Lower leg skin (tissue), 4 donors: ENCODE measurements at places on chromosomes 12 and 14. TPM values are rescaled to one million over a fixed set of nuclear protein-coding genes. Genes with fewer than 3 reads are reported as not detected.

Gene GPR84
- total RNA-seq: 0.42 TPM

DNA sequence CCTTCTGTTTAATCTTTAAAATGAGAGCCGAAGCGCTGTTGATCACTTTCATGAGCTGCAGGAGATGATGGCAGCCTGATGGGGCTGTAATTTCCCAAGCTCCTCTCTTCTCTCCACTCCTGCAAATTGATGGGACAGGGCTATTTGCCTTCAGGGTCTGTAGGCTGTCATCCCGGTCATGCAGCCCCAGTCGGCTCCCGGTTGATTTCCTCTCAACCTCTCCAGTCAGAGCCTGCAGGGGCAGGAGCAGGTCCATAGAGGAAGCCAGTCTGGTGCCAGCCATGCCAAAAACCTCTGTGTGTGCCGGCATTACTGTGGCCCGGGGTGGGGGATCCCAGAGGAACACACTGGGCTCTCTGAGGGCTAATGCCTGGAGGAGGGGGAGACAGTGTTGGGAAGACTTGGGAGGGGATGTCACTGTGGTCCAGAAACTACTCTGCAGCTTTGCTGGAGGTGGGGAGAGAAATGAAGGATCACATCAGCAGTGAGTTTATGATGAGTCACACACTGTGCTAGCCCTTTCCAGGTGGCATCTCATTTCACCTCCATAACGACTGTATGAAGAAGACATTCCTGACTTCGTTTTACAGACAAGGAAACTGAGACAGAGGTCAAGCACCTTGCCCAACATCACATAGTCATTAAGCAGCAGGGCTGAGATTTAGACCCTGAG lies 46.5 kb upstream of the PRIMA1 start:
- DNase-seq: peak; percentile 18

GRCh38 chr12:86613311-86613710 lies 357.1 kb upstream of the MGAT4C start:
- no peak for DNase-seq

DNA sequence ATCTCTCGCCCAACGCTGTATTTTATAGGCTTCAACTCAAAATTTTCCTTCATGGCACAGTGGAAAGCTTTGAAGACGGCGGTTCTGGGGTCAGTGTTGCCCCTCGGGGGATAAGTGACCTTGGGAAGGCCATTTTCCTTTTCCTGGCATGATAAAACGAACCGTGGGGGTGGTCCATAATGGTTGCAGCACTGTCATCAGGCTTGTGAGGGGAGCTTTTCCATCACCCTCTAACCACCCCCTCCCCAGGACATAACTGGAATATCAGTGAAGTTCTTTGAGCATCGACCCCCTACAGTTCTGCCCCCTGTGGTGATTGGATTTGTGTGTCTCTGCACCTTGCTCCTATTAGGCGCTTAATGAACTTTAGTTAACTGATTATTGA lies 16.0 kb downstream of the FOS start:
- DNase-seq: no peak

DNA sequence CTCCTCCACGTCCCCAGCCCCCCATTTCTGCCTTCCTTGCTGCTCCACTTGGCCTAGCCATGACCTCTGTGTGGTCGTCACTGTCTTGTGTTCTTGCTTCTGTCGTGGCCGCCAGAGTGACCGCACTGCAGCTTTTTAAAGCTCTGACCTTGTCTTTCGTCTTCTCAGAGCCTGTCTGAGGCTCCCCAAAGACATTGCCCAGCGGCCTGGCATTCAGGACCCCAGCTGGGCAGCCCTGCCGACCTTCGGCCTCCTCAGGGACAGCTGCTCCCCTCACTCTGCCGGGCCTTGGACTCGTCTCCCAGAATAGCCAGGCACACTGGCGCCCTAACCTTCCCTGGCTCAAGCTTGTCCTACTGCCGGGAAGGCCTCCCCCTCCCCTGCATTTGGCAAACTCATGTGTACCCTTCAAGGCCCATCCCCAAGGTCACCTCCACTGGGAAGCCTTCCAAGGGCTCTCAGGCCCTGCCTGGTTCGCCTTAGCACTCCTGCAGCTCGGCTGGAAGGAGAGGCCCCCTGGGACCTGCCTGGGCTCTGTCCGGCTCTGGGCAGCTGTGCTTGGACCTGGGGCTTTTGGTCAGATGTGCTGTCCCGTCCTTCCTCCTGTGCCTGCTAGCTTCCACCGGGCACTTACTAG lies 15.7 kb upstream of the DLK1 start:
- DNase-seq: no peak

DNA sequence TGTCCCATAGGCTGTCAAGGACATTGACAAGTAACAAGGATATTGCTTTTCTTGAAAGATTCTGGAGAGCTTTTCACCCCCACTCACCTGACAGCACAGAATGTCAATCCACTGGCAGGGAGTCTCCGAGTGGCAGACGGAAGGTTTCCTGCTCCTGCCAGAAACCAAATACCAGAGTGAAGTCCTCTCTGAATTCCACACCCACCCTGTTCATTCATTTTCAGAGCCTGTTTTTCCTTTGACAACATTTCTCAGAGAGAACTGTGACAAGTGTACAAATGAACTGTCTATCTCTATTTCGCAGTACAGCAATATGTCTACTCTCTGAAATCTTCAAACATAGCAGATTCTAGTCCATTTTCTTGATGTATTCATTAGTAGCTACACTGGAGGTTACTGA lies 26.2 kb upstream of the BICD1 start:
- no peak for DNase-seq

- DNase-seq: no peak
Observed at GRCh38 chr12:42757624-42758119, 168.1 kb upstream of the PRICKLE1 start.

Gene E2F7
- total RNA-seq: 1.8 TPM
